ENCODE measurements at places on chromosomes 2 and 18. TPM values are rescaled to one million over a fixed set of nuclear protein-coding genes. Genes with fewer than 3 reads are reported as not detected.

CYP1B1 gene
- 827 TPM for total RNA-seq

- DNase-seq: no peak
Measured at GRCh38 chr2:3307901-3308300, 69.7 kb downstream of the EIPR1 start.

GRCh38 chr2:72181616-72182015 is 34.0 kb upstream of the CYP26B1 start:
- DNase-seq: no peak

DNA sequence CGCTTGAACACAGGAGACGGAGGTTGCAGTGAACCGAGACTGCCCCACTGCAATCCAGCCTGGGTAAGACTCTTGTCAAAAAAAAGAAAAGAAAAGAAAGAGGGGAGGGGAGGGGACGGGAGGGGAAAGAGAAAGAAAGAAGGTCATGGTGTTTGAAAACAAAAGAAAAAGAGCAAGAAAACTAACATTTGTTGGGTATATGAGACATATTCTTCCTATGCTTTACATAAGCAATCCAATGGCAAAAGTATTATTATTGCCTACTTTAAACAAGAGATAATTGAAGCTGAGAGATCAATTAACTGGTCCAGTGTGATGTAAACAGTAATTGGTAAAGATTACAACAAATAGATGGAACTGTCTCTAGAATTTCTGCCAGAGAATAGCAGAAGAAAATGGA is 157.3 kb downstream of the ZRANB3 start:
- no peak for DNase-seq

GRCh38 chr2:129024796-129025195 is 706.1 kb upstream of the HS6ST1 start:
- no peak for DNase-seq

GRCh38 chr2:190561094-190561493 is 26.6 kb upstream of the NEMP2 start:
- no peak for DNase-seq

DNA sequence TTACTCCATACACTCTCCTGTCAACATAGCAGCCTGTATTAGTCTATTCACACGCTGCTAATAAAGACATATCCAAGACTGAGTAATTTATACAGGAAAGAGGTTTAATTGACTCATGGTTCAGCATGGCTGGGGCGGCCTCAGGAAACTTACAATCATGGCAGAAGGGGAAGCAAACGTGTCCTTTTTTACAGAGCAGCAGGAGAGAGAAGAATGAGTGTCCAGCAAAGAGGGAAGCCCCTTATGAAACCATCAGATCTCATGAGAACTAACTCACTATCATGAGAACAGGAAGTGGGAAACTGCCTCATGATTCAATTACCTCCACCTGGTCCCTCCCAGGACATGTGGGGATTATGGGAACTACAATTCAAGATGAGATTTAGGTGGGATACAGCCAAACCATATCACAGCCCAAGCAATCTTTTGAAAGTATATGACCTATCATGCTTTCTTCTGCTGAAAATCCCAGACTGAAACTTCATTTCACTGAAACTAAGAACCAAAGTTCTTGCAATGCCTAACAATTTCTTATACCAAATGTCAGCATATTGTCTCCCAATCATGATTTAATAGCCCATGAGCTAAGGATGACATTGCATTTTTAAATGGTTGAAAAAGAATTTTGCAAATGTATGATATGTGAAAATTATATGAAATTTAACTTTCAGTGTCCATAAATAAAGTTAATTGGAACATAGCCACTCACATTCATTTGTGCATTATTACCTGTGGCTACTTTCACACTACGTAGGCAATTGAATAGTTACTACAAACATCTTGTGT is 686.8 kb upstream of the ZEB2 start:
- DNase-seq: no peak

SMARCAL1 gene
- total RNA-seq: 15.3 TPM

- peak; percentile 59 for DNase-seq
Measured at GRCh38 chr2:136025057-136025973, 39.9 kb upstream of the DARS1 start.

- no peak for DNase-seq
Measured at GRCh38 chr2:62344472-62344871, 148.6 kb downstream of the B3GNT2 start.

BZW1 gene
- total RNA-seq: 590 TPM

GRCh38 chr18:62425465-62426190 is 97.2 kb upstream of the ZCCHC2 start:
- DNase-seq: peak; percentile 78

- DNase-seq: no peak
Measured at GRCh38 chr2:103805746-103806145, 1043.9 kb downstream of the TMEM182 start.

DNA sequence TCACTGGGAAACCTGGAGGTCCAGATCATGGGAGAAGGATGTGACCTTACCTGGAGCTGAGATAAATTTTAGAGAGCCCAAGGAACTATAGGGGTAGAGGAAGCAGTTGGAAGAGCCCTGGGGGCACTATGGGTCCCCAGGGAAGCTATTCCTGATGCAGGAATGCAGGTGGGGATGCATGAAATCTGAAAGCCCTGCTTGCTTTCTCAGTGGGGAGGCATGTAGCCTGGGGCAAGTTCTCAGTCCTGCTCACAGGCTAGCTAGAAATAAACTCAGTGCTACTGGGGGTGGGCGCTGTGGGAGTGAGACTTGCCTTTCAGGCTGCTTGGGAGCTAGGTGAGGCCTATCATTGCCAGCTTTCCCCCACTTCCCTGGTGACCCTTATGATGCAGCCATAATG is 499.7 kb downstream of the PTH2R start:
- DNase-seq: no peak

- no peak for DNase-seq
Measured at GRCh38 chr2:28507796-28508764, 12.2 kb downstream of the PLB1 start.

ZBTB7C gene
- 0.36 TPM for total RNA-seq

DNA sequence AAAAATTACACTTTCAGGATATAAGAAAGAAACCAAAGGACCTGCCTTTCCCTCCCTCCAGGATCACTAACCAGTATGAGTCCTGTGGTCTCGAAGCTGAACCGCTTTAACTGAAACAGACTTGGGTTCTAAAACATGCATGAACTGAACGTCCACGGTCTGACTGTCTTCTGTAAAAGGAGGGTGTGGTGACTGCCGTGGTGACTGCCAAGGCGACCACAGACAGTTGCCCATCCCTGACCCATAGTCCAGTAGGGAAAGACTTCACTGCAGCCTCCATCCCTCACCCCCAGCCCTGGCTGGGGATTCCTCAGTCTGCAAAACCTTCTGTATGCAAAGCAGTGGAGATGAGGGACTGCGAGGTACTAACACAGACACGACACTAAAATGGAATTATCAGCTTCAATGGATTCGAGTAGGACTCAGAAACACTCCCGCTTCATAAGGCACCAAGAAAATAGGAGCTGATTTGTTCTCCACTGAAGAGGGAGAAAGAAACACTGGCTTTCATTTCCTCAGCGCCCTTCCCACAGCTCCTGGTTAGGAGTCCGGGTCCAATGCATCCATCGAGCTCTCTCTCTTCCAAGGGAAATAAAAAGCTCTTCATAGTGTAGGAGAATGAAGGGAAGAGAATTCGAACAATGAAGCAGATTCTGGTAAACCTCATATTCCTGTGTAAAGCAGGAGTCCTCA is 197.2 kb downstream of the HDAC4 start:
- no peak for DNase-seq

GRCh38 chr2:163856941-163857340 is 121.1 kb upstream of the FIGN start:
- no peak for DNase-seq

HRH4 gene
- under 0.01 TPM for total RNA-seq

TMEM17 gene
- 3.3 TPM for total RNA-seq

Data from osteoblast (primary cell).